Activated CD4-positive, alpha-beta T cell treated with anti-CD3 and anti-CD28 coated beads, Interleukin-2, amount 10 ng/mL, durations not matched to agents 24 days and 14 days (primary cell): ENCODE measurements at places on chromosomes 1 and 21. TPM values are rescaled to one million over a fixed set of nuclear protein-coding genes. Genes with fewer than 3 reads are reported as not detected.

DNA sequence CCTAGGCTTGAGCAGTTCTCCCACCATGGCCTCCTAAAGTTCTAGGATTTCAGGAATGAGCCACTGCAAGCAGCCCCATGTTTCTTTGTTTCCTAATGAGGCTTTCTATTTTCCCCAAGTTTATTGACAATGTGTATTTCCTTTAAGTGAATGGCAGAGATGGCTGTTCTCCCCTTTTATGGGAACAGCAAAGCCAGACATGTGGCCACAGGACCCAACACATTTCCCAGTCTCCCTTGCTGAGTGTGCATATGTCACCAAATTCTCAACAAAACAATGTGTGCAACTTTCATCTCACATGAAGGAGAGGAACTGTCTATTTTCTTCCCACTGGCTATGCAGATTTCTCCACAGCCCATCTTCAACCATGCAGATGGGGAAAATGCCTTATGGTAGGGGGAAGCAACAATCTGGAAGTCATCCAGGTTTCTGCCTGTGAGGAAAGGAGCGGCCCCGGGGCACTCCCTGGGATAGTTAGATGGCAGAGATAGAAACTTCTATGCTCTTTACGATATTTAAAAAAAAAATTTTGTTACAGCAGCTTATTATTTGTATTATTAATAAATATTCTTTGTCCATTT, 28.6 kb upstream of the MAP10 start:
- no peak overlapping the region for H3K4me3 ChIP-seq
- H3K4me1 ChIP-seq, result no peaks in the 10 kb centered on the region
- no peak overlapping the region for H3K27ac ChIP-seq
- H3K27me3 ChIP-seq, result peaks cover 4% of the 10 kb centered on the region

DNA sequence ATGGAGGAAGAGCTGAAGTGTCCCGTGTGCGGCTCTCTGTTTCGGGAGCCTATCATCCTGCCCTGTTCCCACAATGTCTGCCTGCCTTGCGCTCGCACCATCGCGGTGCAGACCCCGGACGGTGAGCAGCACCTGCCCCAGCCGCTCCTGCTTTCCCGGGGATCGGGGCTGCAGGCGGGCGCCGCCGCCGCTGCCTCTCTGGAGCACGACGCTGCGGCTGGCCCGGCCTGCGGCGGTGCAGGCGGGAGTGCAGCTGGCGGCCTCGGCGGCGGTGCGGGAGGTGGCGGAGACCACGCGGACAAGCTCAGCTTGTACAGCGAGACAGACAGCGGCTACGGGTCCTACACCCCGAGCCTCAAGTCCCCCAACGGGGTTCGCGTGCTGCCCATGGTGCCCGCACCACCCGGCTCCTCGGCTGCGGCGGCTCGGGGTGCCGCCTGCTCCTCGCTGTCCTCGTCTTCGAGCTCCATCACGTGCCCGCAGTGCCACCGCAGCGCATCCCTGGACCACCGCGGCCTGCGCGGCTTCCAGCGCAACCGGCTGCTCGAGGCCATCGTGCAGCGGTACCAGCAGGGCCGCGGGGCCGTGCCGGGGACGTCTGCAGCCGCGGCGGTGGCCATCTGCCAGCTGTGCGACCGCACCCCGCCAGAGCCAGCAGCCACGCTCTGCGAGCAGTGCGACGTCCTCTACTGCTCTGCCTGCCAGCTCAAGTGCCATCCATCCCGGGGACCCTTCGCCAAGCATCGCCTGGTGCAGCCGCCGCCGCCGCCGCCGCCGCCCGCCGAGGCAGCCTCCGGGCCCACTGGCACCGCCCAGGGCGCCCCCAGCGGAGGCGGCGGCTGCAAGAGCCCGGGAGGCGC, 1.3 kb downstream of the TRIM67 start:
- no peaks in the 10 kb centered on the region for H3K4me1 ChIP-seq
- H3K4me3 ChIP-seq, result no peak overlapping the region
- no peak for DNase-seq
- H3K36me3 ChIP-seq, result no peaks in the 10 kb centered on the region
- no peak overlapping the region for H3K27ac ChIP-seq

GRCh38 chr1:217586586-217586985, 44.3 kb downstream of the GPATCH2 start:
- H3K4me1 ChIP-seq, result no peaks in the 10 kb centered on the region
- DNase-seq, result no peak
- H3K4me3 ChIP-seq, result no peak overlapping the region
- H3K36me3 ChIP-seq, result no peaks in the 10 kb centered on the region
- no peak overlapping the region for H3K27ac ChIP-seq

- peaks cover 5% of the 10 kb centered on the region for H3K36me3 ChIP-seq
- no peak overlapping the region for H3K27ac ChIP-seq
- H3K27me3 ChIP-seq, result no peaks in the 10 kb centered on the region
Observed at GRCh38 chr1:201510734-201511133, 3.8 kb upstream of the CSRP1 start.

GRCh38 chr21:39238275-39238674, 55.0 kb upstream of the PSMG1 start:
- DNase-seq, result no peak
- H3K4me1 ChIP-seq, result peaks cover 19% of the 10 kb centered on the region
- H3K27ac ChIP-seq, result peak overlapping the region; percentile 72
- H3K27me3 ChIP-seq, result no peaks in the 10 kb centered on the region

DNA sequence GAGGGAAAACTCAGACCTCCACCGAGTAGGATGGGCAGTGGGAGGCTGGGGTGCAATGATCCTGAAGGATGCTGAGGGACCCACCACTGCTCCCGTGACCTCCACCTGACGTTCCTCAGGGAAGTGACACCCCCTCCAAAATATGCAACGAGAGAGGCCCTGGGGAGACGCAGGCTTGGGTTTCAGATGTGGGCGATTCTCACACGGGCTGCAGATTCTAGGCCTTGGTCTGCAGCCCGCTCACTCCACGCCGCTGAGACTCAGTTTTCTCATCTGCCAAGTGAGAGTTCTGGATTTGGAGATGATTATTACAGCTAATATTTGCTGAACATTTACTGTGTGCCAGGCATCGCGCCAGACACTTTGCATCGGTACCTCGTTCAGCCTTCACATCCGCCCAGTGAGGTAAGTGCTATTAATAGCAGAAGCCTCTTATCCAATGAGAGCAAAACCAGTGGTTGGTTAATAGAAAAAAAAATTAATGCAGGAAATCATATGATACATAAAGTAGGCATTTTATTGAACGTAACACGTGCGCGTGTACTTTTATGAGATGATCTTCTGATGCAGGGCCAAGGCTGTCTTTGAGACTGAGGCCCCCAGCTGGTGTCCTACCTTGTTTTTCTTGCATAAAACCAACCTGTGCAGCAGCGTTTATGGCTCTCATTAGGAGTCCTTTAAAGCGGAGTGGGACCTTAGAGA, 102.0 kb upstream of the RUNX3 start:
- no peaks in the 10 kb centered on the region for H3K27me3 ChIP-seq
- DNase-seq, result peak; percentile 80
- peak overlapping the region; percentile 98 for H3K27ac ChIP-seq
- peaks cover 77% of the 10 kb centered on the region for H3K4me1 ChIP-seq
- peak overlapping the region; percentile 88 for H3K4me3 ChIP-seq

DNA sequence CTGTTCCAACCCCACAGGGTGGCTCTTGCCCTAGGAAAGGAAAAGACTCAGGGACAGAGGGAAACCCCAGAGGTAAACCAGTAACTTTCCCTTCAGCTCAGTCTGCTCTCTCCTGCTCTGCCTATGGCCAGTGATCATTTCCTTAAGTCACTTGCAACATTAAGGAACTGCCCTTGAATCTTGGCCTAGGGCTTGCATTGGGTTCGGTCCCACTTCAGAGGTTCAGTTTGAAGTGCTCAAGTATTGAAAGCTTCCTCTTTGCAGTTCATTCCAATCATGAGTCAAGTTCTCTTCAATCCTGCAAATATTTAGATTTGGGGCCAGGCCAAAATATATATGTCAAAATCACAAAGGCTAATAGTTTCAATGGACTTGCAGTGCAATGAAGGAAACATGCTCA, 97.7 kb upstream of the IRF2BP2 start:
- H3K27me3 ChIP-seq, result peaks cover 3% of the 10 kb centered on the region
- H3K36me3 ChIP-seq, result no peaks in the 10 kb centered on the region
- H3K27ac ChIP-seq, result no peak overlapping the region

DNA sequence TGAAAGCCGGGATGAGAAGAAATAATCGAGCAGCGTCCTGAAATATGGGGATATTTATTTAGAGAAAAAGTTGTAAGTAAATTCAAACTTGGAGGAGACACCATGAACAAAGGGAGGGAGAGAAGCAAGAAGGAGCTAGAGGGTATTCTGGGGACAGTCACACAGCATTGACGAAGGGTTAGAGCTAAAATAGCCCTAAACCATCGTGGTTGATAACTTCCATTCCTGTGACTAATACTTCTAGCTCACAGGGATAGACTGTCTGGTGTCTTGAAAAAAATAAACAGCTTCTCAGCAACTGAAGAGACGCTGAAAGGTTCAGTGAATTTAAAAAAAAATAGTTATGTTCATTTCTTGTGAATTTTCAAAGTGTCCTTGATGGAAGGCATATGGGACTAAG, 86.7 kb downstream of the LRRC53 start:
- no peaks in the 10 kb centered on the region for H3K27me3 ChIP-seq
- no peak for DNase-seq
- no peak overlapping the region for H3K27ac ChIP-seq
- no peaks in the 10 kb centered on the region for H3K4me1 ChIP-seq
- no peaks in the 10 kb centered on the region for H3K36me3 ChIP-seq
- H3K4me3 ChIP-seq, result no peak overlapping the region

DNA sequence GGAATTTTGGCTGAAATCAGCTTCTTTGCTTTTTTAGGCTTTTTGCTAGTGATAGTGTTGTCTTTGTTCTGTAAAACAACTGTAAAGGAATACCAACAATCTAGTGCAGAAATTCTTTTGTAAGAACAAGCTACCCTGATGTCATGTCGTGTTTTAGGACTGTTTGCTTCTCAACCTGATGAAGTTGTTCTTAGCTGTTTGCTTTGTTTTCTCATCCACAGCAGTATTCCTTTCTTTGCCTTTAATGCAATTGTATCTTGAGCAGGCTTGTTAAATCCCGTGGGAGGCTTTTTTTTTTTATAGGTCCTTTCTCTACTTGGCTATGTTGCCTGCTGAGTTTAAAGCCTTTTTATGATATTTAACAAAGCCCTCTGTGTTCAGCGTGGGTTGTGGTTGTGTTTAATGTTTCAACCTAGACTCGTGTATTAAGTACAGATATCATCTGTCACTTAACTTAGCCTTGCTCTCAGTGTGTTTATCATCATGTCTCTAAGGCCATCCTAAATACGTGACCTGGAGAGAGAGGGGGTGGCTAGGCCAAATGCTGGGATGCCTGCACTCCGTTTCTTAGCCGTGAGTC, 31.6 kb downstream of the ADARB1 start:
- no peak overlapping the region for H3K27ac ChIP-seq
- peaks cover 6% of the 10 kb centered on the region for H3K36me3 ChIP-seq
- H3K4me1 ChIP-seq, result peaks cover 53% of the 10 kb centered on the region
- H3K27me3 ChIP-seq, result no peaks in the 10 kb centered on the region

- H3K4me1 ChIP-seq, result no peaks in the 10 kb centered on the region
- H3K4me3 ChIP-seq, result no peak overlapping the region
- H3K27ac ChIP-seq, result no peak overlapping the region
- no peaks in the 10 kb centered on the region for H3K36me3 ChIP-seq
Observed at GRCh38 chr1:220769205-220769604, 17.5 kb upstream of the MTARC1 start.

- no peaks in the 10 kb centered on the region for H3K27me3 ChIP-seq
- H3K4me3 ChIP-seq, result no peak overlapping the region
- no peak for DNase-seq
- no peak overlapping the region for H3K27ac ChIP-seq
- H3K4me1 ChIP-seq, result no peaks in the 10 kb centered on the region
Observed at GRCh38 chr1:194709439-194709838, 1523.0 kb upstream of the B3GALT2 start.

DNA sequence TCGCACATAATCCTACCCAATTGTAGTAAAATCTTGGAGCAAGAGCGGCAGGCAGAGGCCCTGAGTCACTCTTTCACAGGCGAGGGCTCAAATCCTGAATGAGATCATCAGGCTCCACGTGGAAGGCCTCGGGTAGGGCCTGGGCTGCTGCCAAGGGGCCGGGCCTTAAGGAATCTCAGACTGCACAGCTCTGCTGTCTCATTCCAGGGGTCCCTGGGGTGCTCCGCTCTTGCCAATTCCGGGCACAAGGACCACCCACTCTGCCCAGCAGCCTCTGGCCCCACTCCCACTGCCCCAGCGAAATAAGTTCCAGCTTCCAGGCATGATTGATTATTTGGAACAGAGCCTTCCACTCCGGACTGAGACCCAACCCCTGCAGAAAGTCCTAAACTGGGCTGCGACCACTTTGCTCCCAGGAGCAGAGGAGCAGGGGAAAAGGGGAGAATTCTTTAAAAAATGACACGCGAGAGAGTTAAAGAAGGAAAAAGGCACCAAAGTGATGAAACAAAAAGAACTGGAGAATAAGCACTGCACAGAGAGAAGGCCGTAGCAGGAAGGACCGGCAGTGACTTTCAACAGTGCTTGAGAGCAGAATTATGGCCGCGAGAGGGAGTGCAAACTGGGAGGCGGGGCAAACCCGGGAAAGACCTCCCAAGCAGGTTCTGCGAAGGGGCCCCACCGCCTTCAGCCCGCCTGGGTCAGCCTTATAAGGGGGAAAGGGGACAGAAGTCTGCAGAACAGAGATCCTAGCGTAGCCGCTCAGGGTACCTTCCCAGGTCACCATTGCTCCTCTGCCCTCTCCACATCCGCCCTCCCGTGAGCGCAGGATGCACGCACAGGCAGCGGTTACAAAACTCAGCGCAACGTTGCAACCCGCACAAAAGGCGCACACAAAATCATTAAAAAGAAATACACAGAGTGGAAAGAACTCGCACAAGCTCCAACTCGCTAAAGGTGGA, 2.0 kb downstream of the ADAMTS1 start:
- peaks cover 53% of the 10 kb centered on the region for H3K27me3 ChIP-seq
- H3K27ac ChIP-seq, result peak overlapping the region; percentile 67
- H3K36me3 ChIP-seq, result peaks cover 9% of the 10 kb centered on the region
- H3K4me1 ChIP-seq, result peaks cover 36% of the 10 kb centered on the region
- peak overlapping the region; percentile 78 for H3K4me3 ChIP-seq
- DNase-seq, result peak; percentile 83

DNA sequence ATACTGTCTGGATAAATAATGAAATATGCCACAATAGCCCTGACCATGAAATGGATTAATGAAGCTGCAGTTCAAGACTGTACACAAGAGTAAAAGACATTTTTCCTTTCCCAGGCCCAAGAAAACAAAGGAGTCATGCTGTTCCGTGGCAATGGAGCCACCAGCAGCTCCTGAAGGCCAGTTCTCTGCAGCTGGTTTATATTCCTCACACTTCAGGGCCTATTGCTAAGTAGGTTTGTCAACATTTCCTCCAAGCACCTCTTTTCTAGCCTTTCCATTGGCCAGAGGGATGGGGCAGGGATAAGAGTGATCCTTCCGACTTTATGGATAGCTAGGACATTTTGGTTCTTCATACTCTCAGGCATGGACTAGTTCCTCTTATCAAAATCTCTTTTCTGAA, 24.2 kb upstream of the RGL1 start:
- H3K4me1 ChIP-seq, result no peaks in the 10 kb centered on the region
- no peak overlapping the region for H3K4me3 ChIP-seq
- H3K36me3 ChIP-seq, result no peaks in the 10 kb centered on the region

RIIAD1 gene
- not detected in 2 replicates for total RNA-seq

SPRR1B gene
- not detected in 2 replicates for total RNA-seq

ARHGEF10L gene
- total RNA-seq, result not detected in 2 replicates

C1orf116 gene
- not detected in 2 replicates for total RNA-seq
